Uterus (tissue), 4 donors: ENCODE measurements at places on chromosomes 6 and 20.

DNA sequence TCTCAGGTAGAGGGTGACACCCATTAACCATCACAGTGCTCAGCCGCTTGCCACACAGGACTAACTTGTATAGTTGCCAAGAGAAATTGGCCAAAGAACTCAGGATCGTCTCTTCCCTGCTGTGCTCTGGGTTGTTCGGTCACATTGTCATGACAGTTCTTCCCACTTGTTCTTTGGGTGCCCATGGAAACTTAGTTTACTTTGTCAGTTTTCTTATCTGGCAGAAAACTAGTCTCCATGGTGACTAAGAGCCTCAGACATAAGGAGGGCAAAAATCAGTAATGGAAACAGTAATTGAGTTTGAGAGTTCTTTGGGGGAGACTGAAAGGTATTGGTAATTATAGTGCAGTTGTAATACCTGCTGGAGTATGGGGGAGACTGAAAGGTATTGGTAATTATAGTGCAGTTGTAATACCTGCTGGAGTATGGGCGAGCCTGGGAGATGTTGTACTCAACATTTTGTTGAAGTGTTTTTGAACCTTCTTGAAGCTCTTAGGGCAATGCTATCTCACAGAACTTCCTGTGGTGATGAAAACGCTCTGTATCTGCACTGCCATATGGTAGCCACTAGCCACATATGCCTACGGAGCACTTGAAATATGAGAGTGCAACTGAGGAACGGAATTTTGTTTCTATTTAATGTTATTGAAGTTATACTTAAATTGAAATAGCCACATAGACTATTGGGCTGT, 95.2 kb upstream of the HDGFL1 start:
- no peak for DNase-seq

GRCh38 chr20:62631336-62632308, 10.7 kb upstream of the SLCO4A1 start:
- DNase-seq, result no peak

- DNase-seq, result no peak
These were observed at the start of gene HLA-DPB1 for GRCh38 chr6:33075568-33076405. Gene HLA-DPB1, plus strand, starts transcription at chr6:33075990. Its CDS starts 52 bp downstream, at chr6:33076042.

DNA sequence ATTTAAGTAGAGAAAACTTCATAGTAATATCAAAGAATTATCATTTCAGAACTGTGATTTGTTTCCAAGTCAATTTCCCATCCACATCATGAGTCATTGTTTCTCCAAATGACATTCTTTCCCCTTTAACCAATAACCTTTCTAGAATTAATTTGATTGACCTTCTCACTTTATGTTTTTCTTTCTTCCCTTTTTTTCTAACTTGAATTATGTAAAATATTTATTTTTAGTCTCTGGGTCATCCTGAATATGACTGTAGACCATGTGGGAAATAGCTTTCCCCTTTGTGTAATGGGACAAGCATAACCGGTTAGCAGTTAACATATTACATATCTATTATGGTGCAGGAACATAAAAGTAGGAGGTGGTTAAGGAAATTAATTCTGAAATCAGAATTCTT, 291.1 kb downstream of the GJA1 start:
- DNase-seq, result no peak

DNA sequence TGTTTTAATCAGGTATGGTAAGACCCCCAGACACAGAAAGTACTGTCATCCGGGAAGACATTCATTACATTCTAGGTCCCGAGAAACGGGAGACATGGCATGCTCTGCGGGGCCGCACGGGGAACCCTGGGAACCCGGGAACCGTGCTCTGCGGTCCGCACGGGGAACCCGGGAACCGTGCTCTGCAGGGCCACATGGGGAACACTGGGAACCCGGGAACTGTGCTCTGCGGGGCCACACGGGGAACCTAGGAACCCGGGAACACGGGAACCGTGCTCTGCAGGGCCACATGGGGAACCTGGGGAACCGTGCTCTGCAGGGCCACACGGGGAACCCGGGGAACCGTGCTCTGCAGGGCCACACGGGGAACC, 165.6 kb upstream of the SULF2 start:
- no peak for DNase-seq

DNA sequence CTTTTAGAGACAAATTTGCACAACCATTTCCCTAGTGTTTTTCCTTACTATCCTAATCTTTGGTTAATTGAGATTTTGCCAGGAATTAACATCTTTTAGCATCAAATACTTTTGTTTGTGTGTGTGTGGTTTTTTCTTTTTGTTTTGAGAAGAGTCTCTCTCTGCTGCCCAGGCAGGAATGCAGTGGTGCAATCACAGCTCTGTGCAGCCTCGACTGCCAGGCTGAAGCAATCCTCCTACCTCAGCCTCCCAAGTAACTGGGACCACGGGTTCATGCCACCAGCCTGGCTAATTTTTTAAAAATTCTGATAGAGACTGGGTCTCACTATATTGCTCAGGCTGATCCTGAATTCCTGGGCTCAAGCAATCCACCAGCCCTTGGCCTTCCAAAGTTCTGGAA, 28.5 kb downstream of the BAK1 start:
- no peak for DNase-seq

- DNase-seq, result no peak
These were observed 41.8 kb downstream of the TFEB start for GRCh38 chr6:41693281-41694240.

DNA sequence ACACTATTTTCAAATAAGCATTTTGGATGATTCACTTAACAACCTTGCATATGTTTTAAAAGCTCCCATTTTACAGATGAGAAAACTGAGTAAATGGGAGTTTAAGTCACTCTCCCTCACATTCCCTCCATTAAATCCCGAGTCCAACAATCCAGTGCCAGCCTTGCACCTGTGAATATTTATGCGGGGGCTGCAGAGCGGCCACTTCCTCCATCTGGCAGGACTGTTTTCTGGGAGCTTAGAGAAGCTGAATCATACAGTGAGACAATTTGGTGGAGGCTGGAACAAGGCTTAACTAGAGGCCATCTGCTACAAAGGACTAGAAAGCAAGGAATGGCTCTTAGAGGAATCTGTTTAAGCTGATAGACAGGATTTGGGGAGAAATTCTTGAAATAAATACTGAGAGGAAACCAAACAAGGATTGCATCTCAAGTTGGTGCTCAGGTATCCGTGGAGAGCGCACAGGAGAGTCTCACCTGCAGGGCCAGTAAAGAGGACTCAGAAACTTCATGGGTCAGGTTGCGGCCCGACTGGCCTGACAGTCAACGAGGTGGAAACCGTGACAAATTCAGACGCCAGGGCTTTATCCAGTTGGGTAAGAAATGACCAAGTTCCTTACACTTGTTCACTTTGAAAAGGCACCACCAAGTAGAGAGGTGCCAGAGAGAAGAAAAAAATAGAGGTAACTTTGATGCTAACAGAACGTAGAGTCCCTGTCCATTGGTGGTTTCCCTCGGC, 478.5 kb downstream of the QKI start:
- no peak for DNase-seq

DNA sequence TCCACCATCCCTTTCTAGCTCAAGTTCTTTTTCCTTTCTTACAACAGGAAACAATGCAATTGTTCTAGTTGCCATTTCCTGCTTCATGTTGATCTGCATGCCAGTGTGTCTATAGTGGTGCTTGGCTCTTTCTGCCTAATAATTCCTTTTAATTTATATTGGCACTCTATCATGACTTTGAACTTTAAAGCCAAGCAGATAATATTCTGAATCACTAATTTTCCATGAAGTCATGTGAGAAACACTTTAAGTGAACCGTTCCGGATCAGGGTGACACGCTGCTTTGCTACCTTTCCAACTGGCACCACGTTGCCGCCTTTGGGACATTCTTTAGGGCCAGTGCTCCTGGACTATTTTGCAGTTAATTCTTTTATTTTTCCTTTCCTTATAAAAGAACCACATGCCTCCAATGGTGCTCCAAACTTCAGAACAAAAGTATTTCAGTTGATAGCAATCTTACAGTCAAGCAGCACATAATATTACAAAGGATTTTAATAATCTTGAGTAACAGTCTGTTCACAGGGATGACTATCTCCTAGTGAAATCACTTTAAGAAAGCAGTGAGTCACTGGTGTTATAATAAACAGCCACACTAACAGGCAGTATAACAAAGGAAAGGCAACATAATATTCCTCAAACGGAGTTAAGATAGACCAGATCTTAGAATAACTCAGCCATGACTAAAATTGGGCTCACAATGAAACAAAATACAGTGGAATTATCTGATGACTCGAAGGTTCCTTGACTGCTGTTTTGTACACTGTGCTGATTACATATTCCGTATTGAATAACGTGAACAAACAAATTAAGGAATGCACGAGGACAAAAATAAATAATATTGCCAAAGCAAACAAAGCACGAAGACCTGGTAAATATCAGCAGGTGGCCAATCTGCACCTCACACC, 19.0 kb upstream of the BLOC1S5 start:
- no peak for DNase-seq

- peak; percentile 74 for DNase-seq
These were observed 946 bp downstream of the BEND3 start for GRCh38 chr6:107114213-107114925.
